ENCODE measurements at places on chromosomes 5 and 9. TPM values are rescaled to one million over a fixed set of nuclear protein-coding genes. Genes with fewer than 3 reads are reported as not detected.
A peak's percentile ranks its signal among the peaks of the same experiment; 100 is the strongest.

GRCh38 chr9:6838158-6838557, 80.4 kb downstream of the KDM4C start:
- H3K4me3 ChIP-seq = no peak overlapping the region
- DNase-seq = no peak
- no peaks in the 10 kb centered on the region for H3K27me3 ChIP-seq
- no peaks in the 10 kb centered on the region for H3K36me3 ChIP-seq
- peaks cover 9% of the 10 kb centered on the region for H3K4me1 ChIP-seq

DNA sequence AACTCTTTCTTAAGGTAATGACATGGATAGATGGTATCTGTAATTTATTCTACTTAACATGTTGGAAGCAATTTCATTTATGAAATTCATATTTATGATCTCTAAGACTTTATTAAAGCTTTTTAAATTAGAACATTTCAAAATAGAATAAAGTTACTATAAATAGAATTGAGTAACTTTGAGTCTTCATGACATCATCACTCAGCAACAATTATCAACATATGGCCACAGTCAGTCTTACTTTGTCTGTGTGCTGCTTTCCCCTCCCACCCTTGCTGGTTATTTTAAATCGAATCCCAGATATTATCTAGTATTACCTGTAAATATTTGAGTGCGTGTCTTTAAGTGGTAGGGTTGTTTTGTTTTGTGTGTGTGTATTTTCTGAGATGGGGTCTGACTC, 65.2 kb downstream of the IPO11 start:
- H3K27ac ChIP-seq = peak overlapping the region; percentile 34
- DNase-seq = peak; percentile 27
- no peak overlapping the region for H3K4me3 ChIP-seq
- H3K27me3 ChIP-seq = no peaks in the 10 kb centered on the region

GRCh38 chr9:71897577-71897976, 13.4 kb downstream of the ABHD17B start:
- H3K36me3 ChIP-seq = no peaks in the 10 kb centered on the region
- no peaks in the 10 kb centered on the region for H3K27me3 ChIP-seq
- H3K4me1 ChIP-seq = no peaks in the 10 kb centered on the region
- H3K4me3 ChIP-seq = no peak overlapping the region
- no peak for DNase-seq

GRCh38 chr9:98150164-98150563, 31.1 kb upstream of the TRIM14 start:
- no peak overlapping the region for H3K4me3 ChIP-seq
- no peaks in the 10 kb centered on the region for H3K27me3 ChIP-seq
- no peak overlapping the region for H3K27ac ChIP-seq
- H3K4me1 ChIP-seq = no peaks in the 10 kb centered on the region
- no peaks in the 10 kb centered on the region for H3K36me3 ChIP-seq

GRCh38 chr5:124034963-124035362, 523.0 kb downstream of the CSNK1G3 start:
- no peak overlapping the region for H3K4me3 ChIP-seq
- no peaks in the 10 kb centered on the region for H3K4me1 ChIP-seq
- no peaks in the 10 kb centered on the region for H3K36me3 ChIP-seq
- H3K27me3 ChIP-seq = no peaks in the 10 kb centered on the region

DNA sequence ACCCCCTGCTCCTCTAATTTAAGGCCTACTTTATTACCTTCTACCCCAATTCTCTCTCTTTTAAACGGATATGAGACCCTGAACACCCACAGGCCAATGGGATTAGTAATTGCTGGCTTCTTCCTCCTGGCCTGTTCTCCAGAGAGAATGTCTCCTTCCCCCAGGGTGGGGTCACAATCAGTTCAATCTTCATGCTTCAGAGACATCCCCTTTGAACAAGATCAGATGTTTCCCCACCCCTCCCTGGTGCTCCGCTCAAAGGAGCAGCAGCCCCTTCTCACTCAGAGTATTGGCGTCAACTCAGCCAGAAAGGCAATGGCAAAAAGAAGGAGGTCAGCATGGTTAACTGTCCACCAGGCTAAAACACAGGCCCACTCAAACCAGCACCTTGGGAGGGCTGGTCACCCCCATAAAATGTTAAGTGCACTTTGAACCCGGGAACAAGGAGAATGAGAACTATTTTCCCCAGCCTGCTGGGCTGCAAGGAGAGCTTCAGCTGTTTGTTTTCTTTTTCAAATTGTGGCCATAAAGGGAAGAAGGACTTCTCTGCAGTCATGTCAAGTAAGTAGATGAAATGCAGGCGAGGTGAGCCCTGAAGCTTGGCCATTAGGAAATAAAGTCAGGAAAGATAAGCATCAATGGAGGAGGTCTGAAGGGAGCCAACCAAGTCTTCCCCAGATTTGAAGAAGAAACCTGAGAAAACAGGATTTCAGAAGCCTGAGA, 20.1 kb downstream of the LHFPL2 start:
- H3K27me3 ChIP-seq = no peaks in the 10 kb centered on the region
- H3K27ac ChIP-seq = no peak overlapping the region
- peaks cover 17% of the 10 kb centered on the region for H3K36me3 ChIP-seq
- H3K4me1 ChIP-seq = peaks cover 18% of the 10 kb centered on the region

- no peaks in the 10 kb centered on the region for H3K27me3 ChIP-seq
- H3K4me1 ChIP-seq = no peaks in the 10 kb centered on the region
- H3K4me3 ChIP-seq = no peak overlapping the region
These were observed 40.0 kb downstream of the GABRG2 start for GRCh38 chr5:162107591-162107990.

DNA sequence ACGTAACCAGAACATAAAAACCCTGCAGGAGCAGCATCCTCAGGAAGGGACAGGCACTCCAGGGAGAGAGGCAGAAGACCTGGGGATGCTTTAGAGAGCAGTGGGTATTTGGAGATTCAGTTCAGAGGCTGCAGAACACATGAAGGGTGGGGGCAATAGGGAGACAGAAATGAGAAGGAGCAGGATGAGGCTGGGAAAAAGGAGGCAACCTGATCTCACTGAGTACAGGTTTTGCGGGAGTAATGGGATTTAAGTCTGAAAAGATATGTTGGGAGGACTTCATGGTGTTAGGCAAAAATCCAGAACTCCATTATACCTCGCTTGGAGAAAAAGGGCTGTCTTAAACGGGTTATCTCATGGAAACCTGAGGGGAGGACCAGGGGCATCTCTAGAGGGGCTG, 41.3 kb upstream of the GARNL3 start:
- H3K4me1 ChIP-seq = peaks cover 3% of the 10 kb centered on the region
- H3K27ac ChIP-seq = no peak overlapping the region
- no peaks in the 10 kb centered on the region for H3K36me3 ChIP-seq
- no peak overlapping the region for H3K4me3 ChIP-seq
- H3K27me3 ChIP-seq = peaks cover 25% of the 10 kb centered on the region

GRCh38 chr5:16061163-16061562, 118.4 kb downstream of the MARCHF11 start:
- no peak for DNase-seq
- H3K4me1 ChIP-seq = peaks cover 4% of the 10 kb centered on the region

SLC46A2 gene
- not detected for total RNA-seq

DNA sequence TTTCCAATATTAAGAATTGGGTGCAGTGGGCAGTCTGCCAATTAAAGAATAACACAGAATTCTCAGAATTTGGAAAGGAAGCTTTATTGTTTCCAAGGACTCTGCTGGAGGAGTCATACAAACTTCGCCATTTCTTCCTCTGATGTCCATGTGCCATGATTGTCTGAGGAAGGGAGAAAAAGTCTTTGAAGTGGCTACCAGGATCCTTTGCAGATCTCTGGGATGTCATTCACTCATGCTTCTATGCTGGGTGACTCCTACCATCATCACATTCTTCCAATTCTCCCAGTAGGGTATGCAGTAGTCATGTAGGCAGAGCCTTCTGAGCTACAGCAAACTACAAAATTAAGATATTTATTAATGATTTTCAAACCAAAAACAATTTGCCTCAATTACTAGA, 3.2 kb upstream of the SMAD5 start:
- peaks cover 10% of the 10 kb centered on the region for H3K4me1 ChIP-seq
- no peak overlapping the region for H3K27ac ChIP-seq
- no peak overlapping the region for H3K4me3 ChIP-seq
- no peaks in the 10 kb centered on the region for H3K36me3 ChIP-seq
- no peaks in the 10 kb centered on the region for H3K27me3 ChIP-seq
- no peak for DNase-seq

- peak; percentile 80 for DNase-seq
- no peaks in the 10 kb centered on the region for H3K36me3 ChIP-seq
- H3K4me1 ChIP-seq = peaks cover 52% of the 10 kb centered on the region
- peak overlapping the region; percentile 15 for H3K27ac ChIP-seq
- H3K27me3 ChIP-seq = no peaks in the 10 kb centered on the region
These were observed 141.6 kb downstream of the BOD1 start for GRCh38 chr5:173474881-173475287.

DNA sequence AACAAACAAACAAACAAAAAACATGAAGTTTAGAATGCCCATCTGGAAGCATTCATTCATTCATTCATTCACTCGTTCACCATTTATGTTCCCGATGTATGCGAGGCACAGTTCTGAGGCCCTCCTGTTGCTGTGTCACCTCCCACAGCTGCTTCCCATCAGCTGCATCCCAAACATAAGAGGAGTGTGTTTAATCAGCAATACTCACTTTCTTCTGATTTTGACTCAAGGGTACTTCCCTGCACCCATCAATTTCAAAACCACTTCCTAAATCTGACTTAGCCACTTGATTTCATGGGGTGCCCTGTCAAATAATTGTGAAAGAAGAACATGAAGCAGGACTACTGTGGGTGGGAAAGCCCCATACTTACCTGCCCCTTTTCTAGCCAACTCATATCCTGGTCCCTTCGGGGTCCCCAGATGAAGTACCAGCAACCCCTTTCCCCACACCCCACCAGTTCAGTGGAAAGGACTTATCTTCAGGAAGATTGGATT, 128.0 kb upstream of the IL12B start:
- no peaks in the 10 kb centered on the region for H3K27me3 ChIP-seq
- H3K27ac ChIP-seq = no peak overlapping the region
- H3K4me1 ChIP-seq = peaks cover 14% of the 10 kb centered on the region
